Nasal cavity respiratory epithelium epithelial cell of viscerocranial mucosa (primary cell): ENCODE measurements at places on chromosomes 11 and 22. TPM values are rescaled to one million over a fixed set of nuclear protein-coding genes. Genes with fewer than 3 reads are reported as not detected.

Gene ART1
- total RNA-seq, result not detected in 2 replicates

Gene SPI1
- total RNA-seq, result not detected in 2 replicates

Gene OLFML1
- not detected in 2 replicates for total RNA-seq

Gene KRTAP5-11
- total RNA-seq, result not detected in 2 replicates

Gene MMP8
- not detected in 2 replicates for total RNA-seq

Gene PDGFB
- 3.8 and 10.7 TPM in 2 replicates for total RNA-seq

Gene OR51E1
- not detected in 2 replicates for total RNA-seq
